Esophagus muscularis mucosa (tissue), 4 donors: ENCODE measurements at places on chromosomes 7 and 10.

DNA sequence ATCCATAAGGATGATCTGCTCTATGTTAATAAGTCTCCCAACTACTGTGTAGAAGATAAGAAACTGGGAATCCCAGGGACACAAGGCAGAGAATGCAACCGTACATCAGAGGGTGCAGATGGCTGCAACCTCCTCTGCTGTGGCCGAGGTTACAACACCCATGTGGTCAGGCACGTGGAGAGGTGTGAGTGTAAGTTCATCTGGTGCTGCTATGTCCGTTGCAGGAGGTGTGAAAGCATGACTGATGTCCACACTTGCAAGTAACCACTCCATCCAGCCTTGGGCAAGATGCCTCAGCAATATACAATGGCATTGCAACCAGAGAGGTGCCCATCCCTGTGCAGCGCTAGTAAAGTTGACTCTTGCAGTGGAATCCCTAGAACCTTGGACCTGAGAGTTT lies 10.3 kb downstream of the WNT16 start:
- no peak for DNase-seq

DNA sequence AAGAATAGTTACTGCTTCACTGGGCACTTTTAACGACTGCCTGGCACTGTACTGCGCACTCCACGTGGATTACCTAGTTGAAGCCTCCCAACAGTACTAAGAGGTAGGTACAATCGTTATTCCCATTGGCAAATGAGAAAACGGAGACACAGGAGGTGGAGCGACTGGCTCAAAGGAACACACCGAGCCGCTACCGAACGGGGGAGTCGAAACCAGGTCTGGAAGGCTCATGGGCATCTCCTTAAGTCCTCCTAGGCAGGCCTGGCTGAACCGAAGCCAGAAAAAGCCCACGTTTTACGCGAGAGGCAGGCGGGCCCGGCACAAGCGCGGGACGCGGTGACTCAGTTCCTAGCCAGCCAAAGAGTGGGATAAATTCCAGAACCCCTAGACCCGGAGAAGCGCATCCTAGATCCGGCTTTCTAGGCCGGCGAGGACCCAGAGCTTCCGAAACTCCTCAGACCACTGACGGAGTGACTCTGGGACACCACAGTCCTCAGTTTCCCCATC lies 472 bp downstream of the PDAP1 start:
- no peak for DNase-seq

GRCh38 chr7:55105952-55106351 lies 87.1 kb downstream of the EGFR start:
- no peak for DNase-seq

GRCh38 chr10:15451137-15452094 lies 80.3 kb upstream of the FAM171A1 start:
- no peak for DNase-seq

GRCh38 chr10:133422223-133422806 lies 2.1 kb downstream of the SPRN start:
- peak; percentile 57 for DNase-seq

DNA sequence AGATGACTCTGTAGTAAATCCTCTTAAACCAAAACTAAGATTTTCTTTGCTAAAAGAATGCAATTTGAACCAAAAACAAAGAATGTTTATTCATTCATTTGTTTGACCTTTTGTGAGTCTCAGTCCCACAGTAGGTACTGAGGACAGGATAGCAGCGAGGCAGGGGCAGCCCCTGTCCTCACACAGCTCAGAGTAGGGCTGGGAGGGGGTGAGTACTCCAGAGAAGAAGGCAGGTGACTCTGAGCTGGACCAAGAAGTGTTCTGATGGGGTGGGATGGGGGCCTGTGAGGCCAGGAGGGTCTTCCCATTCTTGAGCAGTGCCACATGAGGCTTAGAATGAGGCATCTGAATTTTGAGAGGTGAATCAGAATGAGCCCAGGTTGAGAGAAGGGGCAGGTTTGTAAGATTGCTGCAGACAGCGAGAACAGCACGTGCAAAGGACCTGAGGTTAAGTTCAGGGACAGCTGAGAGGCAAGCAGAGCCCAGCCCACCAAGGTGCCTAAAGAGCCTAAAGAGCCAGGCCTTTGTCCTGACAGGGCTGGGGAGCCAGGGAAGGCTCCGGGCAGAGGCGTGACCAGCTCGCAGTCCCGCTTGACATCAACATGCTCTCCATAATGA lies 56.9 kb upstream of the CHST15 start:
- no peak for DNase-seq

GRCh38 chr7:42906181-42906580 lies 5.7 kb downstream of the C7orf25 start:
- DNase-seq: no peak

DNA sequence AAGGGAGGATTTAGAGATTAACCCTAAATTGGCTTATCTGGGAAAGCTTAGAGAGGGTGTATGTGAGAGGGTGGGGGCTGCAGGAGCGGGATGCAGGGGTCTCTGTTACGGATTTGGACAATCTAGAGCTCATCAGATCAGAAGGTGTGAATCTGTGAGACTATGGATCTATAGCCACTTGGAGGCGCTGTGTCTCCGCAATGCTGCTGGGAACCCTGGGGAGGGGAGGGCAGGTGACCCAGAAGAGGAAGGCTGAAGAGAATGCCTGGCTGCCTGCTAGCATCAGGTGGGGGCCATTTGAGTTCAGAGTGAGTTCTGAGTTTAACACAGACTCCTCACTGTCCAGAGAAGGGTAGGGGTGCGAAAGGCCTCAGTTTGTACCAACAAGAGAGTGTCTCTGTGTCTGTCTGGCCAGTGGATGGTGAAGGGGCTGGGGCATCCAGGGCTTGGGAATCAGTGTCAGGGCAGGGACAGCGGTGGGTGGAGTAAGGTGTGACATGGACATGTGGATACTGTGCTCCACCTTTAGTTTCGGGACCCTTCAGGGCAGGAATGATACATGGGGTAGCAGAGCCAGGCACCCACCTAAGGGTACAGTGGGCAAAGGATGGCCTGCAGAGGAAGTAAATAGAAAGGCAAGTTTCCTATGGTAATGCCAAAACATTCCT lies 187.3 kb upstream of the PRSS58 start:
- DNase-seq: no peak

GRCh38 chr7:43044511-43044910 lies 67.9 kb upstream of the HECW1 start:
- no peak for DNase-seq

- no peak for DNase-seq
Observed at GRCh38 chr10:99540657-99541531, 8.2 kb downstream of the NKX2-3 start.

DNA sequence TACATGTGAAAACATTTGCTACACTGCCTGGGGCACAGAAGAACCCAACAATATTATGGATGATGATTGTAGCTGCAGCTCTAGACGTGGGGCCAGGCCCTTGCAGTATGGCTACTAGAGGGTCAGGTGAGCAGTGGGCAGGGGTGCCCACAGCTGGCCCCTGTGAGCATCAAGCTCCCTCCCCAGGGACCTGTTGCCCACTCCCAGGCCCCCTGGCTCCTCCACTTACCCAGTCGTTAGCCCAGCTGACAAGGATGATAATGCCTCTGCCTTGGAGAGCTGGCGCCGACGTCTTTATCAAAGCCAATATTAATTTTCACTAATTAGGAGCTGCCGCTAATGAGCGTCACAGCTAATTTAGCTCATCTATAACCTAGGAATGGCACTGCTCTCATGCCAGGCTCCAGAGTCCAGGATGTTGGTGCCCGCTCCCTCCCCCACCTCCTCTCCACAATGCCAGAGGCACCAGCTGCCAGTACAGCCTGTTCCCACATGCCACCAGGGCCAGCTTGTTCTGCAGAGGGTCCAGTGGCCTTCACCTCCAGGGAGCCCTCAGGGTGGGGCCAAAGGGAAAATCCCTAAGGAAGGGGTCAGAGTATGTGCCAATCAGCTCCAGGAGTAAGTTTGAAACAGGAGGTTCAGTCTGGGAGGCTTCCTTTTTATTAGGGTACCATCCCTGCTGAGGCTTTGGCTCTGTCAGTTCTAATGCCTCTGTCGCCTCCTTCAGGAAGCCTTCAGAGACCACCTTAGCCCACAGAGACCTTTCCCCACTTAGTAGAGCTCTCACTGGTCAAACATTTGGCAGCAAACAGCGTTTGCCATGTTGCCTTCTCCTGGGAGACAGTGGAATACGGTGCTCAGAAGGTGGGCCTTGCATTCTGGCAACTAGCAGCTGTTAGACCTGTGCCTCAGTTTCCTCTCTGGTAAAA lies 77.2 kb downstream of the CDH23 start:
- DNase-seq: no peak

DNA sequence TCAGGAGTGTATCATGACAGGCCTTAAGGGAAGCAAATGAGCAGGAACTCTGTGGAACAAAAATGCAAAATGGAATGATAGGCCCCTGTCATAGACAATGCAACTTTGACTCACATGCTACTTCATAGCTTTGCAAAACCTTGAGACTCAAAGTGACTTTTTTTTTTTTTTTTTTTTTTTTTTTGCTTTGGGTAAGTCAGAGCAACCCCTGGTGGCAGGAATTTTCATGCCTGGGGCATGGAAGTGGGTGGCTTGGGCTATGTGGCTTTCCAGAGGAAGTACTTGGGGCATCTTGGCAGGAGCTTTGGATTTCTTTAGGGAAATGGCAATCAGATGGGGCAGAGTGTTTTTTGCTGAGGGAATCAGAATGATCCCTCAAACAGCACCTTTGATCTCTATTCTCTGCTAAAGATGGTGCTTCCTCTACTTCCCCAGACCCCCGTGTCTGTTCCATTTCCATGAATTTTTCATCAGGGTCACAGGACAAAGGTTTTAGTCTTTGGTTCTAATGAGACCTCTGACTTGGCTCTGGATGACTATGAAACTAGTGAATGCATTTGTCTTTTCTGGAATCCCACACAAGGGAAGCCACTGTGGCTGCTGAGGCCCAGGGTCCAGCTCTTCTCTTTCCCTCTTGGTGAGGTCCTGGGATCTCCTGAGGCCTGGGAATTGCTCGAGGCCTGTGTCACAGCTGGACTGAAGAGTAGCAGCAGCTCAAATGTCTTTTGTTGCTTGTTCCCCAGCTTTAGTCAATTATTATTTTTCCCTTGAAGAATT lies 62.8 kb downstream of the TACC2 start:
- DNase-seq: no peak
